ENCODE measurements at places on chromosomes 1 and 21.
A peak's percentile ranks its signal among the peaks of the same experiment; 100 is the strongest.

GRCh38 chr1:201409440-201409839 lies 10.3 kb upstream of the LAD1 start:
- DNase-seq = no peak

DNA sequence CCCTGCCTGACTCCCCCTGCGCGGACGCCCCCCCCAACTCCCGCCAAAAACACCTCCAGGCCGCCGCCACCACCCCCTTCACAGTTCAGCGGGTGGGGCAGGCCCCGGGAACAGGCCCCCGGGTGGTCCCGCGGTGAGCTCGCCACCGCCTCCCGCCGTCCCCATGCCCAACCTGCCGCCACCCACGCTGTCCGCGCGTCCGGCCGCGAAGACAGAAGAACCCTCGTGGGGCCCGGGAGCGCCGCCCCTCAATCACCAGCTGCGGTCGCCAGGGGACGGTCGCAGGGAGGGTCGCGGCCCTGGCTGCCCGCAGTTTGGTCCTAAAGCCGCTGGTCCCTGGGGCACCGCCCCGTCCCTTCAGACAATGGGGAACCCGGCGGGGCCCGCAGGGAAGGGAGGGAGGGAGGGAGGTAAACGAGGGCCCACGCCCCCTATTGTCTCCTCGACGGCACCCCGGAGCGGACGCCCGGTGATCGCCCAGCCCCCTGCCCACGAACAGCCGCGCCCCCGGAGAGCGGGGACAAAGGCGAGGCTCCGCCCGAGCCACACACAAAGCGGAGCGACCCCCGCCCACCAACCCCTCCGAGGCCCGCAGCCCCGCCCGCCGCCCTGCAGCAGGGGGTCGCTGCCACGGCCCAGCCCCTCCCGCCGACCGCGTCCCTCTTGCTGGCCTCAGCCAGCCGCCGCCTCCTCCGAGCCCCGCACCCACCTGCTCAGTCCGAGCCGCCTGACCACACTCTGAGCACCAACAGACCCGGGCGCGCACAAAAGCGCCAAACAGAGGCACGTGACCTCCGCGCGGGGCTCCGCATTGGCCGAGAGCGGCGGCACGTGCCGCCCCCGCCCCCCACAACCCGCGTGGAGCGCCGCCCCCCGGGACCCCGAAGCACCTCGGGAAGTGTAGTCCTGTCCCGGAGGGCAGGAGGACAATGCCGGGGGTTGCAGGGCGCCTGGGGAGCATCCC lies at the start of gene STMN1:
Gene STMN1, minus strand, starts transcription at position 740 of the 964 bp plus-strand sequence. CDS start 1,743 bp downstream, outside the sequence.
- DNase-seq = peak; percentile 98

- no peak for DNase-seq
These were observed 11.9 kb downstream of the KCNJ10 start for GRCh38 chr1:160058087-160058486.

DNA sequence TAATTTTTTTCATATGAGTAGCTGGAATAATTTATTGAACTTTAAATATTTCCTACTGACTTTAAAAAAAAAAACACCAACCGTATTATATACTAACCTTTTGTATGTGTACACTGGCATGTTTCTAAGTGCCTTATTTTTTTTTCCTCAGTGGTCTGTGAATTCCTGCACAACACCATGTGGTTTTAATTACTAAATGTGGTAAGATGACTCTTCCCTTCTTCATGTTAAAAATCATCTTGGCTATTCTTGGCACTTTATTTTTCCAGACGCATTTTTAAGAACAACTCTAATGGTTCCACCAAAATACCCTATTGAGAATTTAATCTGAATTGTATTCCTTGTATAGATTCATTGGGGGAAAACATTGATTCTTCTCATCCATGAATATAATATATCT lies 28.4 kb downstream of the PPP2R5A start:
- DNase-seq = no peak

DNA sequence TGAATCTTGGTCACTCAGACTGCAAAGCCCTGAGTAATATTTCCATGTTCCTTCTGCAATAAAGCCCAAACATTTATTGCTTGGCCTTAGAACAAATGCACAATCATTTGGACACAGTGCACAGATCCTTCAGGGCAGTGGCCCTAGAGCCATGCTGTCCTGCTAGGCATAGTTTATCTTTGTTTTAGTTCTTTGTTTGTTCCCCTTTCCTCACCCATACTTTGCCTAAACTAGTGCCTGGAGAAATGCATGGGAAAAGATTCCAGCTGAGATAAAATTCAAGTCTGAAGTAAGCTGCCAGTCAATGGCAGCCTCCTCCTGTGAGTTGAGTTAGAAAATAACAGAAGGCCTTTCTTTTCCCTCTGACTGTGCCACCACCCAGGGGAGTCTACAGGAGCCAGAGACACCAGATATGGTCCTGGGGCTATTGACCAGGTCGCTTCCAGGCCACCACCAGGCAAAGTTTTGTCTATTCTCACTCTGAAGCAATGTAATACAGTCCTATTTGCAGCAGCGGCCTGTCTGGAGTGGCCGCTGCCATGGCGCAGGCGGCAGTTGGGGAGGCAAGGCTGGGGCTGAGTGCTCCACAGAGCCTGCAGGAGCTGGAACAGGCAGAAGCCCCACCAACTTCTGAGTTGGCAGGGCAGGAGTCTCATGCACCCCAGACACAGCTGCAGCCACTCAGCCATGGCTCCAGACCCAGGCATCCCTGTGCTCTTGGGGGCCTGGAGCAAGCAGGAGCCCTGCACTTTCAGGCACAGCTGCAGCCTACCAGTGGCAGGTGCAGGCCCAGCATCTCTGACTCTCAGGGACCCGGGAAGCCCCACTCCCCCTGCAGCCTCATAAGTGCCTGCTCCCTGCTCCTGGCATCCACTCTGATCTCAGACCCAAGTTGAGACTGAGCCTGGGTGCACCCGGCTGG lies 258.6 kb downstream of the GPATCH2 start:
- DNase-seq = no peak

- DNase-seq = no peak
These were observed 157.3 kb downstream of the CASZ1 start for GRCh38 chr1:10639011-10639774.

DNA sequence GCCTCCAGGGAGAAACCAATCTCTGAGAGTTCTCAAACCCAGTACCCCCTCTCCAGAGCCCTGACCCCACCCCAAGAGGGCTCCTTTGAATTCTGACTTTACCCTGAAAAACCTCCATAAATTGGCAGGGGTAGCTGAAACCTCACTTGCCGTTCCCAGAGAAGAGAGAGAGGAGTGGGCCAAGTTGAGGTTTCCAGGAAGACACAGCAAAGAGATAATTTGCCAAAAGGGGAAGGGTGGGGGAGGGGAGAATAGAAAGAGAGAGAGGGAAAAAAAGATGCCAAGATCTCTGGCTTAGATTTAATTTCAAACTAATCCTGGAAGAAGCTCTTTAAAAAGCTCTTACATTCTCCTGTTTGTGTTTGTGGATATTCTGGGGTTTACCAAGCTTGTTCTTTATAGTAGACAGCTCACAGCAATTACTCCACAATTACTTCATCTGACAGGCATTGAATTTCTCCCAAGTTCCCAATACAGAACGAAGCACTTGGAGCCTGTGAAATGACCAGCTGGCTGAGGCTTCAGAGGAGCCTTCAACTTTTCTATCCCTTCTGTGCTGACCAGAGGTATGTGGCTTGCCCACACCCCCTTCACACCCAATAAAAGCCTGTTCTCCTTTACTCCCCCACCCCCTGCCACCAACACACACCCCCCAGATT lies 1.1 kb upstream of the GRHL3 start:
- no peak for DNase-seq

DNA sequence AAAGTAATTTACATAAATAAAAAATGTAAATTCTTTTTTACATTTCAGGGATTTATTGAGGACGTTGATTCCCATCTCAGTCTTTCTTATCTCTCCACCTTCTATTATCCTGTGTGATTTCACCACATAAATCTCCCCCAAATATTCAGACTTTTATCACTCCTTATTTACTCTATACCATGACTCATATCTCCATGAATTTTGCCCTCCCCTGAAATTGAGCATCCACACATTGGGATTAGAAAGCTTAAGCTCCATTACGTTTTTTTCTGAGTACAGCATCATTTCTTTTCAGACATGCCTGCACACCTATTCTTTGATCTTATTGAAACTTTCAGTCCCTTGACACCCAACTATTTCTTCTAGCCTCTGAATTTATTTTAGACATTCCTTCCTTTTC lies 111.2 kb downstream of the IFI44 start:
- no peak for DNase-seq

- DNase-seq = no peak
These were observed 184.7 kb upstream of the SGIP1 start for GRCh38 chr1:66349242-66349641.

DNA sequence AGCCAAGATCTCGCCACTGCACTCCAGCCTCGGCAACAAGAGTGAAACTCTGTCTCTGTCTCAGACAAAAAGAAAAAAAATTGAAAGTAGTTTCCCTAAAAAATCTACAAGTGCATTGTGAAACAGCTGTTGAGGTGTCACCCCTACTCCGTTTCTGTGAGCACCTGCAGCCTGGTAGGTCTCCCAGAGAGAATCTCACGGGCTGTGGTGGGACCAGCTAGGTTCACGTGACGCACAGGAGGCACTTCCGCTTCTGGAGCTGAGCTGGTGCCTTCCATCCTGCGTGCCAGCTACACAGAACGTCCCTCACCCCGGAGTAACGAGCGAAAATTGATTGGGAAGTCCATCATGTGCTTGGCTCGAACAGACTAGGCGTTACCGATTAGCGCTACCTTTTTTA lies 66.8 kb downstream of the COL24A1 start:
- no peak for DNase-seq

GRCh38 chr1:48750109-48750508 lies 26.6 kb downstream of the BEND5 start:
- DNase-seq = no peak

DNA sequence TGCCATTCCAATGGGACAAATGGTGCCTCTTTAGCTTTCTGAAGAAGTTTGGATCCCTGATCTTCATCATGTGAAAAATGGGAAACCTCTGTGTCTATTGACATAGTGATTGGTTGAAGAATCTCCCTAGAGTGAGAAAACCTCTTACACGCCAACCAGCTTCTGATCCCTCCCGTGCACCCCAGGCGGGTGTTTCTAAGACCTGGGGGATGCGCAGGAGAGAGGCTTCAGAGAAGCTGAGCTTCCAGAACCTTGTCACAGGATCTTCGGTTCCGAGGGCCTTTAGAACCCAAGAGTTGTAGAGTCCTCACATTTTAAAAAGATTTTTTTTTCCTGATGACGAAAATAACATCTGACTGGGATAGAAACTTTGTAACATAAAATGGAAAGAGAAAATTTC lies 11.3 kb downstream of the PODN start:
- DNase-seq = no peak

GRCh38 chr1:228935855-228936727 lies 200.8 kb downstream of the RHOU start:
- no peak for DNase-seq

DNA sequence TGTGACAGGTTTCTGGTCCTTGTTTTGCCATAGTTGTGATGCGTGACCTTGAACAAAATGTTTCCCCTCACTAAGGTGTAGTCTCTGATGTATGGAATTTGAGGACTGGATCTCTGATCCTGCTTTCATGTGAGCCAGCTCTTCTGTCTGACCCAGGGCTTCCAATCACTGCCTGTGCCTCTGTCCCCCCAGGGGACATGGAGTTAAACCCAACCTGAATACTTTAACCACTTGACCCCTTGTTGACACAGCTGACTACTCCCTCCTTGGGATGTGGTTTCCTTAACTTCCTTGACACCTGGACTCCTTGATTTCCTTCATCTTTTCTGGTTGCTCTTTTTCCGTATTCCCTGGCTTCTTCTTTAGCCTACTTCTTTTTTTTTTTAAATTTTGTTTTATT lies 36.0 kb upstream of the SSBP3 start:
- DNase-seq = no peak

DNA sequence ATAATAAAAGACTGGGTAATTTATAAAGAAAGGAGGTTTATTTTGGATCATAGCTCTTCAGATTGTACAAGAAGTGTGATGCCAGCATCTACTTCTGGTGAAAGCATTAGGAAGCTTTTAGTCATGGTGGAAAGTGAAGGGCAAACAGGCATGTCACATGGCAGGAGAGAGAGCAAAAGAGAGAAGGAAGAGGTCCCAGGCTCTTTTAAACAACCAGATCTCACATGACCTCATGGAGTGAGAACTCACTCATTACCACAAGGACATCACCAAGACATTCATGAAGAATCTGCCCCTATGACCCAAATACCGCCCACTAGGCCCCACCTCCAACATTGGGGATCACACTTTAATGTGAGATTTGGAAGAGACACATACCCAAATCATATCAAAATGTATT lies 10.0 kb downstream of the RPTN start:
- no peak for DNase-seq

DNA sequence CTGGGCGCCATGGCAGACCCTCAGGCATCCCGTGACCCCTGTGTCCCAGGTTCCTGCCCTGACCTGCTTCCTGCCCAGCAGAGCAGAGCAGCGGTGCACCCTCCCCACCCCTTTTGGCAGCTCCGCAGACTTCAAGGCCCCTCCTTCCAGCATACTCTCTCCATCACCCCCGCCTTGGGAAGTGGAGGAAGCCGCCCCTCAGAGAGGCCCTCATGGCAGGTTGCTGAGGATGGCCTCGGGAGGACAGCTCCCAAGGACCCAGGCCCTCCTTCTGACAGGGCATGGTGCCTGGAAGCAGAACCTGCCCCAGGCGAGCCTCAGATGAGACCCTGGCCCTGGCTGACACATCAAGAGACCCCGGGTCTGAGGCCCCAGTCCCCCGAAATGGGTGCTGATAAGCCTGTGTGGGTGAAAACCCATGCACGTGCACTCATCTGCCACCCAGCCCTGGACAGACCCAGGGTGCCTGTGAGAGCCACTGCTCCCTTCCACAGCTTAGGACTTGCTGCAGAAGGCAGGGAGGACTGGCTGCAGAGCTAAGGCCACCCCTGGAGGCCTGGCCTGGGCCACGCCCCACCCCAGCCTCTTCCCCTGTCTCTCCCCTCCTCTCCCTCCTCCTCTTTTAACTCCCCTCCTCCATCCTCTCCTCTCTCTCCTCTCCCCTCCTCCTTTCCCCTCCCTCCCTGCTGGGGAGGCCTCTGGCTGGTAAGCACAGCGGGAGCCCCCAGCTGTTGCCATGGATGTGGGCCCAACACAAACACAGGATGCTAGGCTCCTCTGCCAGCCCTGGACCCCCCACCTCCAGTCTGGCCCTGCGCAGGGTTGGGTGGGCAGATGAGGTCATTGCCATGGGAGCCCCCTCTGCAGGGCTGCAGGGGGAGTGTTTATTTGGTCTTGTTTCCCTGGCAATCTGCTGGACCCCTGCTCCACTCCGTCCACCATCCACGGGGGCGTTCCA lies 33.7 kb downstream of the WNT9A start:
- DNase-seq = peak; percentile 49

DNA sequence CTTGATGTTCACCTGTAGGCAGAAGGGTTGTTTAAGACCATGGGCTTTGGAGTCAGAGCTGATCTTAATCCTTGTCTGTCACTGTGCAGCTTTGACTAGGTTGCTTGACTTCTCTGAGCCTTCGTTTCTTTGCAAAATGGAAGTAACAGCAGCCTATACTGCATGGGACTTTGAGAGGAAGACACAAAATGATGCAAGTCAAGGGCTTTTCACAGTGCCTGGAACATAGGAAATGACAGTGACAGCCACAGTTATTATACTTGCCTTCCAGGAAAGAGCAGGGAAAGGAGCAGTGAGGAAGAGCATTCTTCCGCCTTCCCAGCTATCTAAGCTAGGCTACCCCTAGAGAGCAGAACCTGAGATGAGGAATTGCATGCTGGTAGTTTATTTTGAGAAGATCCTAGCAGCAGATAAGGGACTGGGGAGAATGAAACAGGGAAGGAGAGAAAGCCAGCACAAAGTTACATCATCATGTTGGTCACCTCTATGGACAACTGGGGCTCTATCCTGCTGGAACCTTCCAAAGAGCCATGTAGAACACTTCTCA lies 3.1 kb downstream of the CSF3R start:
- DNase-seq = no peak

Data from NT2/D1 (cell line).